ENCODE measurements at places on chromosomes 12 and 14.

- DNase-seq, result no peak
Measured at GRCh38 chr12:109741286-109741969, 27.8 kb downstream of the FAM222A start.

DNA sequence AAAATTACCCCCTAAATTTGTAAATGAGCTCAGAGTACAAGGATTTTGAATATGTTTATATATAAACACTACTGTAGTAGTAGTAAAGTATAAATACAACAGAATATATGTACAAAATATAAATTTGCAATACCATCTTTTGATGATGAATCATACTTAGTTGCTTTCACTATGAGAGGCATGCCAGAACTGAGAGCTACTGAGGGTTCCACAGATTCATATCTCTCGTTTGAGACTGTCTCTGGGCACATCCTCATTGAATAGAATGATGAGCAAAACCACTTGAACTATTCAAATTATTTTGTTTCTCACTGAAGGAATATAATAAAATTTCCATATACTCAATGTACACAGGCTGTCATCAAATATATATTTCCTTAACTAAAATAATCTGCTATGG lies 417.6 kb downstream of the NAV3 start:
- DNase-seq, result no peak

DNA sequence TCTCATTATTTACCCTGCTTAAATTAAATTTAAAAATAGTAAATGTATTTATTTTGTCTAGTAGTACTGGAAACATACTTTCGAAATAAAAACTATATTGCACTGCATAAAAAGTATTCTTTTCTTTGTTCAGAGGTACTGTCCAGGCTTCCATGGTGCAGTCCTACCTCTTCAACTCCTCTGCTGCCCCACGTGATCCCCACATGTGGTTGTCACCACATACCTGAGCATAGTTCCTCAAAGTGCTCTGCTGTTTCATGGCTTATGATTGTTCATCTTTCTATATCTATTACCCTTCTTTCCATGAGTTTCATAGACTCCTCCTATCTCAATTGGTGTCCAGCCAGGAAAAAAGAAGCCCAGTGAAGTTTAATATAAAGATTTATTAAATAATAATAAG lies 317.5 kb upstream of the OR4E1 start:
- no peak for DNase-seq

GRCh38 chr12:94145191-94145983 lies 3.0 kb upstream of the PLXNC1 start:
- no peak for DNase-seq

GRCh38 chr12:122031342-122032216 lies 9.9 kb downstream of the BCL7A start:
- no peak for DNase-seq

- no peak for DNase-seq
Measured at GRCh38 chr12:116160883-116161458, 116.5 kb downstream of the MED13L start.

DNA sequence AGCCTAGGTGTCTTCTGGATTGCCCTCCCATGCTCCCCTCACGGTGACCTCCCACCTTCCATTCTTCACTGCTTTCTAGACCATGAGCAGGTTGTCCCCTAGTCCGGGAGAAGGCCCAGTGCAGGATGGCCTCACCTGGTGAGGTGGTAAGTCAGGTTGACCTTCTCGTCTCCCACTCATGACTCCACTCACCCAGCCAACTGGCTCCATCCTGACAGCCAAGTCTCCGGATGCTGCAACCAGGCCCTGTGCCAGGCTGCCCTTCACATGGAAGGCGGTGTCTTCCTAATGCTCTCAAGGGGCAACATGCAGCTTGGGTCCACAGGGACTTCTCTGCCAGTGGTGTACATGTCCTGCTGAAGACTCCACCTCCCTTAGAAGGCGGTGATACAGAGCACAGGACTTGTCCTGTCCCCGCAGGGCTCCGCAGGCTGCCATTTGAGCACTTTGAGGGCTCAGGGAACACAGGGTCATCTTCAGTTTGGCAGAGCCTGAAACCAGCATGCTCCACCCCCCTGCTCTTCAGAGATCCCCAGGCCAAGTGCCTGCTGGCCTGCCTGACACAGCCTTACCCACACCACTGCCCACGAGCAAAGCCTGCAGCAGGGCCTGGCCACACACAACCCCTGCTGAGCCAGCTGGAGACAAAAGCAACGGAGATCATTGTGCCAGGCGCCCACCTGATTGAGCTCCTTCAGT lies 25.4 kb downstream of the BATF start:
- no peak for DNase-seq

GRCh38 chr14:80233470-80234089 lies 22.3 kb upstream of the DIO2 start:
- DNase-seq, result no peak

- no peak for DNase-seq
Measured at GRCh38 chr14:24051789-24052655, at the start of gene CARMIL3. Gene CARMIL3 (plus strand): TSS chr14:24052009. CDS start chr14:24052154, 145 bp downstream.

DNA sequence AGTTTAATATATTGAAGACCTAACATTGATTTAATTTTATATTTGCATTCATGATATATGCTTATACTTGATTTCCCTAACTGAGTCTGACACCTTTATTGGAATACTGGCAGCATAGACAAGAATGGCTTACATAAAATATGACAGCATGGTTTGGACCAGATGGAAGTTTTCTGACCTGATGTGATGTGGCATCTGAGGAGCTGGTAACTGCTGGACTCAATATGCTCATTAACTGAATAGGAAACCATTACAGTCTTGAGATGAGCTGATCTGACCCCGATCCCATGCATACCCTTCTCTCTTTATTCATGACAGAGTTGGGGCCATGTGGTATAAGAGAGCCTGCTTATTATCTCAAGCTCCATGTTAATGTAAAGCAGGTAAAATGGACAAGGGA lies 604.8 kb upstream of the SEL1L start:
- no peak for DNase-seq

DNA sequence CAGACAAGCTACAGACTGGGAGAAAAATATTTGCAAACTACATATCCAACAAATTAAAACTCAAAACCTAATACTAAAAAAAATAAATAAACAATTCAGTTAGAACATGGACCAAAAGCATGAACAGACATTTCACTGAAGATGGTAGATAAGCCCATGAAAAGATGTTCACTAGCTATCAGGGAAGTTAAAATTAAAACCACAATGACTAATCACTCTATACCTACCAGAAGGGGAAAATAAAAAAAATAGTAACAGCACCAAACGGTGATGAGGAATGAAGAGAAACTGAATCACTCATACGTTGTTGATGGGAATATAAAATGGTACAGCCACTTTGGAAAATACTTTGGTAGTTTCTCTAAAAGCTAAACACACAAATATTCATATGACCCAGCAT lies 31.1 kb upstream of the DHRS7 start:
- no peak for DNase-seq

- DNase-seq, result no peak
Measured at GRCh38 chr14:78836777-78837176, 666.6 kb downstream of the NRXN3 start.

DNA sequence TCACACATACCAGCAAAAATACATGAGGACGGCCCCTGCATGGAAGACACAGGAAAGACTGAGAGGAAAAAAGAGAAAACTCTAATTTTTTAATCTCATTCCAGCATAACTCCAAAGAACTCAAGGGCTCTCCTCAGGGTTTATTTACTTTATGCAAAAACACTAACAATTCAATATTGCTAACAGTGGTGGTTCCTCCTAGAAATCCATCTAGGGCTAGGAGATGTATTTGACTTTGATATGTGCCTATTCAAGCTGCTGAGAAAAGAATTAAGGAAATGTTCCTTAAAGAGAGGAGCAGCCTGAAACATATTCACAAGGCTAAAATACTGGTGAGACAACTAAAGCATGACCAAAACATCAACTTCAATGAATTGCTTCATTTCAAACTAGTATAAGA lies 57.0 kb downstream of the SLC25A21 start:
- no peak for DNase-seq

DNA sequence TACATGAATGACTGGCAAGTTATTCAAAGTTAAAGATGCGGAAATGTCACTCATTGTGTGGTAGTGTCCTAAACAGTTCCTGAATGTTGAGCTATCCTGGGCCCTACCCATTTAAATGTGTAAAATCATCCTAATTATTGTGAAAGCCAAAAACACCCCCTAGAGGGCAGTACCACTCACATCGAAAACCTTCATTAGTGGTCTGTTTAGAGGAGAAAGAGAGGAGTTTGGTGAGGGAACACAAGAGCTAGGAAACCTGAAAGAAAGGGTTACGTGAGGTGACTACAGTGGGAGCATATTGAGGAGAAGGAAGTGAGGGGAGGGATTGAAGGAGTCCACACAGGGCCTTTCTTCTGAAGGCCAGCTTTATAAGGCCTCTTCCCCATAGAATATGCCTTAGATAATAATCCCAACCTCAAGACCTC lies 2.5 kb upstream of the TEP1 start:
- DNase-seq, result no peak

DNA sequence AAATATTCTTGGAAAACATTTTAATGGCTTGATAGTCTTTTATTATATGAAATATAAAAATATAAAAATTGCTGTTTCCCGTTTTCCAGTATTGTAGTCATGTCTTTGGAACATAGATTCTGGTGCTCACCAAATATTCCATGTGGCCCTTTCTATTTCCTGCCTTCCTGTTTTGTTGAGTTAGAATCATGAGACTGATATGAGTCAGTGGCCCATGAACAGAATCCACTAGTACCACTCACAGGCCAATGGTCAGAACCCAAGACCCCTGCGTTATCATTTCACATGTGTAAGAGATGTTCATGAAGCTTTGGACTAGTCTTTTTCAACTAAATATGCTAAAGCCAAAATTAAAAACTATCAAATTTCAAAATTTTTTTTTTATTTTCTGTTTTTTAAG lies 56.9 kb downstream of the BICD1 start:
- no peak for DNase-seq

DNA sequence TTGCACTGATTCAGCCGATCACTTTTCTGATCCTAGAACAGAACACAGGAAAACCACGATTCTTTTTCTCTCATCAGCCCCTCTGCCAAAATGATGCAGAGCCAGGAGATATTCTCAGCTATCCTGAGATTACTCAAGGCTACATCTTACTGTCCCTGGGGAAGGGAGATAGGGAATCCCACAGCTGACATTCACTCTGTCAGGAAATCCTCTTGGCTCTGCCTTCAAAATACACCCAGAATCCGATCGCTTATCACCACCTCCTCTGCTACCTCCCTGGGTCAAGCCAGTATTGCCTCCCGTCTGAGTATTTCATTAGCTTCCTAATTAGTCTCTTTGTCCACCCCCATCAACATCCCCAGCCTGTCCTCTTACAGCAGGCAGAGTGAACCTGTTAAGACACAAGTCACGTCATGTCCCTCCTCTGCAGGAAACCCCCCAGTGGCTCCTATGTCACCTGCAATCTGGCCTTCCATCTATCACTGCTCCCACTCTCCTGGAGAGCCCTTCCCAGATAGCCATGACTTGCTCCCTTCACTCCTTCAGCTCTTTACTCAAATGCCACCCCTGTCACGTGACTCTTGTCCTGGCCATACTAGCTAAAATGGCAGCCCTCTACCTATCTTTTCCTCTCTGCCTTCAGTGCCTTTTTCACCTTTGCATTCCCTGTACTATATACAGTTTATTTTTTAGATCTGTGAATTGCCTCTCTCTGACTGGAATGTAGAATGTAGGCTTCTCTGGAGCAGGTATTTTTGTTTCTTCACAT lies 70.3 kb downstream of the GALNT4 start:
- DNase-seq, result no peak

DNA sequence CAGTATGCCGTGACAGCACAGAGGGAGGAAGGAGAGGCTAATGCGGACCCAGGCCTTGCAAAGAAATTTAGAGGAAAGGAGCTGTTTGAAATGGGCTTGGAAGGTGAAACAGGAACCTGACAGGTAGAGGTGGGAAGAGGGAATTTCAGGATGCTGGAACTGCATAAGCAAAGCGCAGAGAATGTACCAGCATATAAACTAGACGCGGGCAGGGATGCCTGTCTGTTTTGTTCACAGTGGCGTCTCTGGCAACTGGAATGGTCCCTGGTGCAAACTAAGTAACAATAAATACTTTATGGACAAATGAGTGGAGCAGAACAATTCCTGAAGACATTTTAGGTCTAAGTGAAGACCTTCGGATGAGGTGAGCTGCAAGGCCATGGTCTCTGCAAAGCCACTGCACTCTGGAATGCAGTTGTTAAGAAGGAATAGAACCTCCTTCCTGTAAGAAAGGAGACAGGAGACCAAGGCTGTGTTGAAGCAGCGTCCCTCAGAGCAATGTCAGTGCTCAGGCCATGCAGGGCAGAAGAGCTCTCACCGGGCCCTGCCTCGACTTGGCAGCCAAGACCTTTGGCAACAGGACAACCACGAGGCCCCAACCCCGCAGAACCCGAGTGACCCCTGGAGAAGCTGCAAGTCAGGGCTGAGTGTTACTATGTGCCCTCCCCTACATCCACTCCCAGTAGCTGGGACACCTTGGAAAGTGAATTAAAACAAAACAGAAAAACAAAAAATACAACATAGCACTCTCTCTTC lies 42.8 kb downstream of the PITPNM2 start:
- no peak for DNase-seq

DNA sequence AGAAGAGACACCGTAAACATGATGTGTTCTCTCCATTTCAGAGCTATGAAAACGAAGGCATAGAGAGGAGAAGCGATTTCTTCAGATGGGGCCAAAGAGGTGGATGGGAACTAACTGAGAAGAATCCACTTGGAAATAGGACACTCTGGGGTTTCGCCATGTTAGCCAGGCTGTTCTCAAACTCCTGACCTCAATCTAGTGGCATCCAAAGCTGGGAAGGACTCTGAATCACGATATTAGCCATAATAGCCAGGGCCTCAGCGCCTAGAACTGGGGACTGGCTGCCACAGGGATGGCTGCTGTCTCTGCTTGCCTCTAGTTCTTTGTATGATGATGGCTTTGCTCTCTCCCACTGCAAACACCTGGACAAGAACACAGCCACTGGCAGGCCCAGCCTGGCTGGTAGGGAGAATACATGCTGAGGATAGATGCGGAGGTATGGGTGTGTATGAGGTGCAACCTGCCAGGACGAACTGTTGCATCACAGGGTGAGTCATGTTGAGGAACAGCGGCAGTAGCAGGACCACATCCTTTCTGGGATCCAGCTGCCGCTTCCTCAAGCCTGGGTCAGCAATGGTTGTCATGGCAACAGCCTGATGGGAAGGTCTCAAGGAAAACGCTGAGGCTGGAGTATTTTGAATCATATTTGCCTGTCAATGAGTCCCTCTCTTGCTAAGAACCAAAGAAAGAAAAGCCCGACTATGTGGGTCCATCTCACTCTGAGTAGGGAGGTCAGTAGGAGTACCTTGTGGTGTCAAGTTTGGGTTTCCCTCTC lies 31.1 kb downstream of the CCDC177 start:
- no peak for DNase-seq

All from stimulated activated CD4-positive, alpha-beta T cell treated with anti-CD3 and anti-CD28 coated beads, TNF-alpha, amount 100 ng/mL, for 1 hour (primary cell).